Heart right ventricle (tissue), 16 donors: ENCODE measurements at places on chromosomes 12 and 14. TPM values are rescaled to one million over a fixed set of nuclear protein-coding genes. Genes with fewer than 3 reads are reported as not detected.

The DTX1 gene
- 3.7 TPM for total RNA-seq

The ATXN7L3B gene
- total RNA-seq, result 21.4 TPM

The NANOG gene
- total RNA-seq, result not detected

GRCh38 chr12:130491421-130492357, 154.0 kb downstream of the PIWIL1 start:
- H3K27me3 ChIP-seq, result no peaks in the 10 kb centered on the region
- DNase-seq, result peak; percentile 23
- no peaks in the 10 kb centered on the region for H3K36me3 ChIP-seq
- no peaks in the 10 kb centered on the region for H3K4me1 ChIP-seq
- H3K27ac ChIP-seq, result no peak overlapping the region

DNA sequence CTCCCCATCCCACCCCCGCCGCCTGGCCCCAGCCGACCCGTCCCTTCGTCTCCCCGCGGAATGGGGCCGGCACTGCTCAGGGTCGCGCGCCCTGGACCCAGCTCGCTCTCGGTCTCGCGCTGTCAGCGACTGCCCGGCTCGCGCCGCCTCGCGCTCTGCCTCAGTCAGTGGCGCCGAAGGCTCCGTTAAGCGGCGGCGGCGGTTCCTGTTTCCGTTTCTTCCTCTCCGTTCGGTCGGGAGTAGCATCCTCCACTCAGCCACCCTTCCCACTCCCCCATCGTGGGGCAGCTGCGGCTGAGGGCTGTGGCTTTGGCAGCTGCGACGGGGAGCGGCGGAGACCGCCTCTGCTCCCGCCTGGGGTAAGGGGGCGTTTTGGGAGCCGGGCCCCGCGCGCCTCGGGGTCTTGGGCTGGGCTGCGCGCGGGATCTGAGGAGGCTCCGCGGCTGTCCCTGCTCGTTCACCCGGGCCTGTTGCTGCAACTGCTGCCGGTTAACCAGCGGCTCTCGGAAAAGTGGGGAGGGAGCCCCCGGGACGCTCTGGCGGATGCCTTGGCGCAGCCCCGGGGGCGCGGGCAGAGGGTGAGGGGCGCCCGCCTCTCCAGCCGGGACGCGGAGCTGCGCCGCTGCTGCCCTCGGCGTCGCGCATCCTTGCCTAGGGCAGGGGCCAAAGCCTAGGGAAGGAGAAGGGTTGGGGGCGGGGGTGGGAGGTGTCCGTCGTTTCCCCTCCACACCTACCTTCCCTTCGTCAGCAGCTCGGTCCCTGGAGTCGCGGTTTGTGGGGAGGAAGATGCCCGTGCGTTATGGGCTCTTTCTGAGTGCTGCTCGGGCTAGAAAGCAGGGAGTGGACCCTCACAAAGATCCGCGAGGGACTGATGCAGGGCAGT, 567 bp downstream of the FUT8 start:
- H3K27me3 ChIP-seq, result no peaks in the 10 kb centered on the region
- peak overlapping the region; percentile 90 for H3K27ac ChIP-seq
- peaks cover 23% of the 10 kb centered on the region for H3K4me1 ChIP-seq
- H3K36me3 ChIP-seq, result no peaks in the 10 kb centered on the region
- peak overlapping the region; percentile 85 for H3K4me3 ChIP-seq

- DNase-seq, result no peak
- H3K36me3 ChIP-seq, result no peaks in the 10 kb centered on the region
- no peaks in the 10 kb centered on the region for H3K27me3 ChIP-seq
- H3K4me3 ChIP-seq, result no peak overlapping the region
- H3K27ac ChIP-seq, result peak overlapping the region; percentile 35
- peaks cover 88% of the 10 kb centered on the region for H3K4me1 ChIP-seq
Observed at GRCh38 chr12:120692524-120693033, 5.6 kb downstream of the MLEC start.

GRCh38 chr14:71181215-71182003, 274.1 kb downstream of the PCNX1 start:
- no peak for DNase-seq
- H3K4me1 ChIP-seq, result peaks cover 8% of the 10 kb centered on the region
- no peaks in the 10 kb centered on the region for H3K36me3 ChIP-seq
- H3K4me3 ChIP-seq, result no peak overlapping the region
- no peak overlapping the region for H3K27ac ChIP-seq
- H3K27me3 ChIP-seq, result no peaks in the 10 kb centered on the region

DNA sequence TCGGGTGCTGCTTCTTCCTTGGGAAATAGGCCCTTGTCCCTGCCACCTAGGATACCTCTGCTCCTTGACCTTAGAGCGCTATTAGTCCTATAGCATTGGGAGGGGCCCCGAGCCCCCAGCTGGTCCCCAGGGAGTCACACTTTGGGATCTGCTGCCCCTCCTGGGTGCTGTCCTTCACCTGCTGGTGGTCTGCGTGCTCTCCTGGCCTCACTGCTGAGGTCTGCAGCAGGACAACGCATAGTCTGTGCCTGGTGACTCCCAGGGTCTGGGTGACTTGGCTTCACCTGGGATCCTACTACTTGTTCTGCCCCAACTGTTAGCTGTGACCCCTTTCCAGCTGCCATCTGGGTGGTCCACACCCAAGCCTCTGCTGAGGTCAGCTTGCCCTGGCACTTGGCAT, 8.8 kb downstream of the TCL1B start:
- H3K36me3 ChIP-seq, result no peaks in the 10 kb centered on the region
- no peak overlapping the region for H3K4me3 ChIP-seq
- H3K4me1 ChIP-seq, result no peaks in the 10 kb centered on the region
- DNase-seq, result no peak
